Renal cortex interstitium (tissue), 15 donors: ENCODE measurements at places on chromosomes 2 and 18. TPM values are rescaled to one million over a fixed set of nuclear protein-coding genes. Genes with fewer than 3 reads are reported as not detected.

DNA sequence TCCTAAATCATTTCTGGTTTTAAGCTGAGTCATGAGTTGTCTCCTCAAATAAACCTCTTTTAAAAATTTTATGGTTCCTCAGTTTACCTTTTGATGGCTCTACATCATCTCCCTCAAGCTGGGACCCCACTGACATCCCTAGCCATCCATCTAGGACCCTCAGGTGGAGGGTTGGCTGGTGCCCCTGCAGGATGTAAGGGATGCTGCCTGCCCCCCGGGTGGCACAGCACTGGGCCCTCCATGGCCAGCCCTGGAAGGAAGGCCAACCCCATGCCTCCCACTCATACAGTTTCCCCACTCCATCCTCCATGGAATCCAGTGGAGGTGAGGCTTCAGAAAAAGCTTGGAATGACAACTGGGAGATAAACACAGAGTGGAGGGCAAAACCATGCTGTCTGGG lies 17.2 kb upstream of the GPC1 start:
- no peak for DNase-seq

DNA sequence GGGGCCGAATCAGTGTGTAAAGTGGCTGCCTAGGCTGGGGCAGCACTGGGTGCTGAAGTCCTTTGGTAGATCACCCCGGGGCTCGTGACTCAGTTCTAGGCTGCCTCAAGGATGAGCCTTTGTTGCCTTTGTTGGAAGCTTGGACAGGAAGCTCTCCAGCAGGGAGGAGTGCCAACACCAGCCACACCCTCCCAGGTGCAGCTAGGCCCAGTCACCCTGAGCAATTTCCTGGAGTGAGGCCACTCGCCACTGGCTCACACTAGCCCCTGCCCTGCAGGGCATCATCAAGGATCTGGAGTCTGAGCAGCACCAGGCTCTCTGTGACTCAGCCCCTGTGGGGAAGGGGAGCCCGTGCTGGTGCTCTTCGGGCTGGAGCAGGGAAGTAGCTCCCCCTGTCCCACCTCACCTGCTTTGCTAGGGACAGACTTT lies 6.7 kb upstream of the SDC1 start:
- no peak for DNase-seq

DNA sequence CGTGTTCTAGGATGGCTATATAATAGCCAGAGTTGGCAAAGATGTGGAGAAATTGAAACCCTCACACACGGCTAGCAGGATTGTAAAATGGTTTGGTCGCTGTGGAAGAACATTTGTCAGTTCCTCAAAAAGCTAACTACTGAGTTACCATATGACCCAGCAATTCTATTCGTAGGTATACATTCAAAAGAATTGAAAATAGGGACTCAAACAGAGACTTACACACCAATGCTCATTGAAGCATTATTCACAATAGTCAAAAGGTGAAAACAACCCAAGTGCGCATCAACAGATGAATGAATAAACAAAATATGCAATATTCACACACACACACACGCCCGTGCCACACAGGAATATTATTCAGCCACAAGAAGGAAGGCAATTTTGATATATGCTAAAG lies 98.7 kb downstream of the PLA2R1 start:
- no peak for DNase-seq

DNA sequence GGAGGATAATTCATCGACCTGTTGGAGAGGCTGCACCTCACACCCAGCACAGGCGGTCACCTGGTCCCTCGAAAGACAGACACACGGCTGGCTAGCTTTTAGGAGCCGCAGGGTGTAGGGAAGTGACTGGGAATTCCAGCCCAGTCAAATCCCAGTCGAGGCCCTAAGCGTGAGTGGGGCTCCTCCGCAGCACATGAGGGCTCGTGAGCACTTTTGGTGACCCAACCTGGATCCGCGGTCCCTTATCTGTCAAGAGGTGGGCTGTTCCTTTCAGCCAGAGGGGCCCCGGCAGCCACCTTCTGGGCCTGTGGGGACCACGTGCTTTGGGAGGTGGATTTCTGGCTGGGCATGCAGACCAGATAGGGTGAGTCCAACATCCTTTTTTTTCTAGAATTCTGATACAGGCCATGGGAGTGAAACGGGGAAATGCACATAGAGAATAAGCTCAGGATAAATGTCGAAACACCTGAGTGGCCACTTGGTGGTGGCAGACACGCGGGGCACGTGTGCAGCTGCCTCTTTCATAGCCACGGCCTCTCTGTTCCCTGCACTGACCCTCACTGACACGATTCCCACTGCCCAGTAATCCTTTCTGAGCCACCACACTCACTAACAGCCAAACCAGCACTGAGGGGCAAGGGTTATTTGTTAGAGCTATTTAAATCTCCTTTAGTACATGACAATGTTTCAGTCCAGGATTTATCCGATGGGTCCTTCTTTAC lies 148.4 kb upstream of the PXDN start:
- DNase-seq: no peak

SS18 gene
- polyA plus RNA-seq: 94.1 TPM

KCNIP3 gene
- 12.4 TPM for polyA plus RNA-seq

DNA sequence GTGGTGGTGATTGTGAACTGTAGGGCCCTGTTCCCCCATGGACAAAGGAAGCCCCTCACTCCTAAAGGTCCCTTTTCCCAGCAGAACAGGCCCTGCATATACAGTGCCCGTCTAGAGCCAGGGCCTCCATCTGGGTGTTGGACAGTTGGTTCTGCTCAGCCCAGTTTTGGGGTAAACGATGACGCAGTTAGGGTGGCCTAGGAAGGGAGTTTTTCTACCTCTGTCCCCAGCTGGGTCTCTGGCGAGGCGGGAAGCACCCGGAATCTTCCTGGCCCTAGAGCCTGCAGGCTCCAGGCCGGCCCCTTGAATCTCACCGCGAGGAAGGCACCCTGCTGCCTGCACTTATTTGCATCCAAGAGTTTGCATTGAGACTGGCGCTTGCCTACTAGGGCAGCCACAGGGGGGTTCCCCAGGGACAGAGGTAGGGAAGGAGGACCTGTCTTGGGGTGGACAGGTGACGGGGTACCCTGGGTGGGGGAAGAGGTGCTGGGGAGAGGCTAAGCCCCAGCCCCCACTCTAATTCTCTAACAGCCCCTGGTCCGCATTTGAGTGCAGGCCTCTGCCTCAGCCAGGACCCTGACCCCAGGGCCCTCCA lies 529 bp upstream of the MTA3 start:
- DNase-seq: no peak

DNA sequence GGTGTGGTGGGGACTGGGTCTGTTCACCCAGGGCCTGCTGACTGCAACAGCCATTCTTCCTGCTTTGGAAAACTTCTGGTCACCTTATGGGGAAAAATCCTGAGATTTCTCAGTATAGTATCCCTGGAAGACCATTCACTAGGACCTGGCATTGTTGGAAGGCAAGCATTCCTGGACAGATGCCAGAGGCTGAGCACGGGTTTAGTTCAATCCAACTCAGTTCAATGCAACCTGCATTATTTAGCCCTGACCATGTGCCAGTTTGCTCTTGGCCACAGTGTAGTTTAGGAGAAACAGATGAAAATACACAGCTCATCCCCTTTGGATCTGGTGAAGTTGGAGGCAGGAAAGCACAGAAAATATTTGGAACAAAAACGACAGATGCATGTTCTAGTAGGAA lies 95.9 kb downstream of the LPIN1 start:
- no peak for DNase-seq

DNA sequence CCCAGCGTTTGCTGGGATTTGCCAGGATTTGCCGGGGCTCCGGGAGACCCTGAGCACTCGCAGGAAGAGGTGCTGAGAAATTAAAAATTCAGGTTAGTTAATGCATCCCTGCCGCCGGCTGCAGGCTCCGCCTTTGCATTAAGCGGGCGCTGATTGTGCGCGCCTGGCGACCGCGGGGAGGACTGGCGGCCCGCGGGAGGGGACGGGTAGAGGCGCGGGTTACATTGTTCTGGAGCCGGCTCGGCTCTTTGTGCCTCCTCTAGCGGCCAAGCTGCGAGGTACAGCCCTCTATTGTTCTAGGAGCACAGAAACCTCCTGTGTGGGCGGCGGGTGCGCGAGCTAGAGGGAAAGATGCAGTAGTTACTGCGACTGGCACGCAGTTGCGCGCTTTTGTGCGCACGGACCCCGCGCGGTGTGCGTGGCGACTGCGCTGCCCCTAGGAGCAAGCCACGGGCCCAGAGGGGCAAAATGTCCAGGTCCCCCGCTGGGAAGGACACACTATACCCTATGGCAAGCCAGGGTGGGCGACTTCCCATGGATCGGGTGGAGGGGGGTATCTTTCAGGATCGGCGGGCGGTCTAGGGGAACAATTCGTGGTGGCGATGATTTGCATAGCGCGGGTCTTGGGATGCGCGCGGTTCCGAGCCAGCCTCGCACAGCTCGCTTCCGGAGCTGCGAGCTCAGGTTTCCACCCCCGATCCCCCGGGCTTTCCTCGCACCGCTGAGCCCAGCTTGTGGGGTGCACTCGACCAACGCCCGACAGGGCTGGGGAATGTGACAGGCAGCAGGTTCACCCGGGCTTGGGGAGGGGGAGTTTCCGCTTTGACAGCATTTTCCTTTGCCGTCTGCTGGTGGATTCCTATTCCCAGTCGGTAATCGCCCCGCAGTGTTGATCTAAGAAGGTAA lies 2.8 kb downstream of the ONECUT2 start:
- DNase-seq: no peak

DNA sequence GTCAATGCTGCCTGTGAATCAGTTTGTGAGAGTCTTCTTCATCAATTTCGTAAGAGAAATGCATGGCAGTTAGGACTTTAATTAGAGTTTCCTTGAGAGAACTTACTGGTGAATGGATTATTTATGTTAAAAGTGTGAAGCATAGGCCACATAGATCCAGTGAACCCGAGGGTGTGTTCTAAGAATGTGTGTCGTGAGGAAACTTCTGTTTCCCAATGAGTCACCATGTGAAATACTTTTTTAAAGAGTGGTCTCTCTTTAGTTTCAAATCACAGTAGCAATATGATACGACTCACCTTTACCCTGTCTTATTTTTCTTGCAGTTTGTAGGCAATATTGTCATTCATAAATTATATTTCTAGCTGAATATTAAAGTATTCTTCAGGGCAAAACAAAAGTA lies 18.5 kb downstream of the THSD7B start:
- DNase-seq: no peak

ERFE gene
- polyA plus RNA-seq: 8.6 TPM

DNA sequence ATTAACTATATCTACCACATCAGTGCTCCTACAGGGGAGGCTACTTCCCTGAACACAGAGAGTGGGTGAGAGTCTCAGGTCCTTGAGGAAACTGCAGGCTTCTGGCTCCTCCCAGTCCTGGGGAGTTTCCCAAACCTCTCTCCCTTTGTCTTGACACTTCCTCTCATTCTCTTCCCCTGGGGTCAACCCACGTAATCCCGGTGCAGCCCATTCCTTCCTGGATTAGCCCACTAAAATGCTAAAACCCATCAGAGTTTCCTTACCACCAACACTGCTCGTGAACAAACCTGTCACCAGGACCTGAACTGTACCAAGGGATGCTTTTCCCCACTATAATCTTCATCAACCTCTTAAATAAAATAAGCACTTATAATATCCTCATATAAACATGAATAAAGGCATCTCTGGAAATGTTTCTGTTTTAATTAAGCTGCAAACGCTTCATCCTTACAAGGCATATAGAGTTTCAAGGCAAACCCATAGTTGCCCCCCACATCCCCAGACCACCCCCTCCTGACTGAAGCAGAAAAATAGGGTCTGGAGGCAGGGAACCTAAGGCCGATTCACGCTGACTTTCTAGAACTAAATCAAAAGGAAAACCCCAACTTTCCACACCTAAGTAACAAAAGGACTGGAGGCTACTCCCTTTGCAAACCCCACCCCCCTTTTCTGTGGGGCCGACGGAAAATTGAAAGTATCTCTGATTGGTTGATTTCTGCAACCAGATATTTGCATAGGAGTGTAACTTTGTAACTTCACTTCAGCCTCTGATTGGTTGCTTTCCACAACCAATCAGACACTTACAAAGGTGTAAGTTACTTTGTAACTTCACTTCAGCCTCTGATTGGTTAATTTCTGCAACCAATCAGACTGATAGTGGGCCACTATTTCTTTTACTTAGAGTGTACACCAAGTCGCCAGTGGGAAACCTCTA lies 19.0 kb downstream of the TMSB10 start:
- DNase-seq: no peak

GRCh38 chr2:231679908-231680284 lies 28.4 kb upstream of the PTMA start:
- DNase-seq: no peak

GRCh38 chr2:196959734-196960338 lies 33.3 kb upstream of the PGAP1 start:
- DNase-seq: no peak

DNA sequence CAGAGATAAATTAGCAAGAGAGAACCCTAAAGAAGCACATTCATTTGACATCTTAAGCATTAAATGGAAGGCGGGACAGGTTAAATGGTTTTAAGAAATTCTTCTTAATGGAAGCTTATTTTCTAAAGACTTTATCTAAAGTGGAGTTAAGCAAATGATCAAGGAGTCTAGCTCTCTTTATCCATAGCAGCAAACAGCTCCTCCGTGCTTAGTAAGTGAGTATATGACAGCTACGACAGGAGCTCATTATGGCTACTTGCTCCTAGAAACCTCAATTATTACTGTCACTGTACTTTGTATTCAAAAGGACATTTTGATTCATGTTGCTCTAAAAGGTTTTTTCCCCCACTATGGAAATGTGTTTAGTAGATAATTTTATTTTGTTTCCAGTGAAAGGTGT lies 444.9 kb downstream of the TMX3 start:
- DNase-seq: no peak

NBEAL1 gene
- polyA plus RNA-seq: 15.4 TPM

DNA sequence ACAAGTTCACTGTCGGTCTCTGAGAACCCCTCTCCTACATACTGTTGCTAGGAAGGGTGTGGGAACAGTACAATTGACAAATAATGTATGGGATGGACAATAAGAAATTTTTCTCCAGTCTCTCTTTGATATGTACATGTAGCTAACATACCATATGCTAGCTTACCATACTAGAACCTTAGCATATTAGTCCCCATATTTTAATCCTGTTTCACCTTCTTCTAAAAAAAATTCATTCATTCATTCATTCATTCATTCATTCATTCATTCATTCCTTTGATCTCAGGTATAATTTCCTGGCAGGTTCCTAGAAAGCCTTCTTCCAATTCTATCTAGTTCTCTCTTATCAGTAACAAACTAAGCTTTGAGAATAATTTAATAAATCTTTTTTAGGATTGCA lies 62.2 kb downstream of the TTC21B start:
- no peak for DNase-seq

DNA sequence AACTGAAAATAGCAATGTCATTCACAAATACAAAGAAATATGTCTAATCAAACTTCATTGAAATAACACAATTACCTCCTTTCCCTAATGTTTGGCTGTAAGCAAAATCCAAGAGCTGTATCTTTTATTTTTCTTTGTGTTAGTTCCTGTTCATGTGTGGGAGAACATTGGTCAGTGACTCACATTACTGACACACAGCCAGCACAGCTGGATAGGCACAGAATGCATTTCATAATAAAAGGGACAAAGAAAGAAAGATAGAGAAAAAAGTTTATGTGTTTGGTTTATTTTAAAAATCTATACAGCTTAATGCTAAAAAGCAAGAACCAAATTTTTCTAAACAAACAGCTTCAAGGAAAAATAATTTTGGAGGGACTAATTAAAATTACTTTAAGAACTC lies 185.6 kb upstream of the COL3A1 start:
- DNase-seq: peak; percentile 49
